ENCODE measurements at places on chromosomes 5 and 9.

DNA sequence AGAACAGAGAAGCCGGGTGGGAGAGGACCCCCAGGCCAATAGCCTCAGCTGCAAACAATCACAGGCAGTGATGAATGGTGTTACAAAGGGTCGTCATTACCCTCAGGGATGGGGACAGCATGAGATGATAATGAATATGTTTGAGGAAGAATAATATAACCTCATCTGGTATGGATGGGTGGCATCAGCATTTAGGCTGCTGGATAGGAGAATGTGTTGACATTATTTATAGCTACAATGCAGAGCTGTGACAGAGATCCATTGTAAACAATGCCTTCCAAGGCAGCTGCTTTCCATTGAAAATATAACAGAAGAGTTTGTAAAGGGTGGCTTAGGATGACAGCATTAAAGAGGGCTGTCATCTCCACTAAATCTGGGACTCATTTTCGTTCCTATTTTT lies 365.5 kb downstream of the KCNN2 start:
- DNase-seq = peak; percentile 5

GRCh38 chr9:11546231-11546630 lies 933.4 kb upstream of the PTPRD start:
- no peak for DNase-seq

GRCh38 chr9:20532584-20532983 lies 89.7 kb downstream of the MLLT3 start:
- no peak for DNase-seq

DNA sequence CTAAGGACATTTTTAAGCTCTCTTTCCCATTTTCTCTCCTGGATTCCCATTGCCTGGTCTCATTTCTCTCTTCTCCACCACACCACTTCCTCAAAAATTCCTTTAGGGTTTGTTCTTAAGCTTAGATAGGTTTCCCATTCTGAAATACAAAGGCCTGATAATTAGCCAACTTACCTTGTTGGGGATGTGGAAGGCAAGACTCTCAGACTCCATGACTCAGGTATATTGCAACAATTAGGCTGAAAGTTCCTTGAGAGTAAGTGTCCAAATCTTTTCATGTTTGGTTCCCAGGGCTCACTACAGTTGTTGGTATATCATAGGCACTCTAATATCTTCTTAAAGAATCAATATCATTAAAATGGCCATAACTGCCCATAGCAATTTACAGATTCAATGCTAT lies 43.6 kb downstream of the FXN start:
- DNase-seq = no peak

DNA sequence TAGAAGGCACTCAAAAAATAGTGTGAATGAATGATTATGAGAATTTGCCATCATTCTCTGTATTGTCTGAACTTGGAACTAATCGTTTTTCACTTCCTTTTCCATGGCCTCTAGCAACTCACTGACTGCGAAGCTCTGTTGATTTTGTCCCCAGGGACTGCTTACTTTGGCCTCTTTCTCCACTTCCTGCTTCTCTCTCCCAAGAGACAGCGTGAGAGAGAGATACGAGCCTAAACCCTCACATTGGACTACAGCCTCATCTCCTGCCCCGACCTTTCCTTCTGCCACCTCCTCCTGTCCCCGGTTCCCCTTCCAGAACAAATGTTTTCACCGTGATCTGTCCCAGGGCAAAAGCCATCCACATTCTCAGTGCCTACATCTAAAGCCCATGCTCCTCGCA lies 300.8 kb upstream of the PANK3 start:
- no peak for DNase-seq

- DNase-seq = no peak
Observed at GRCh38 chr5:153476767-153477166, 13.7 kb upstream of the GRIA1 start.

DNA sequence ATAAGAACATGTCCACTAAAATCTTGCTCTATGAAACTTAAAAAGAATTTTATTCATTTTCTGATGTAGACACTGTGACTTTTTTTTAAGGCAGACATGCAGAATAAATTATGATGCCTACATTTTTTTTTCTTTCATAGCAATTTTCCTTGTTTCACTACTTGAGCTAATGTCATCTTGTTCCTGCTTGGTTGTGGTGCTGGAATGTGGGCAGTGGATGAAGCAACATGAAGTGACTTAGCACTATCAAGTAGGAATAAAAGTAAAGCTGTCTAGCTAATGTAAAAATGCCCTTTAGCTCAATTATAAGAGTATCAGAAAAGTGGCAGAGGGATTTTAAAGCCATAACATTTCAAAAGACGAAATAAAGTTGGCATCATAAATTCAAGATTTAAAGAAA lies 191.0 kb downstream of the ADAMTS6 start:
- no peak for DNase-seq

DNA sequence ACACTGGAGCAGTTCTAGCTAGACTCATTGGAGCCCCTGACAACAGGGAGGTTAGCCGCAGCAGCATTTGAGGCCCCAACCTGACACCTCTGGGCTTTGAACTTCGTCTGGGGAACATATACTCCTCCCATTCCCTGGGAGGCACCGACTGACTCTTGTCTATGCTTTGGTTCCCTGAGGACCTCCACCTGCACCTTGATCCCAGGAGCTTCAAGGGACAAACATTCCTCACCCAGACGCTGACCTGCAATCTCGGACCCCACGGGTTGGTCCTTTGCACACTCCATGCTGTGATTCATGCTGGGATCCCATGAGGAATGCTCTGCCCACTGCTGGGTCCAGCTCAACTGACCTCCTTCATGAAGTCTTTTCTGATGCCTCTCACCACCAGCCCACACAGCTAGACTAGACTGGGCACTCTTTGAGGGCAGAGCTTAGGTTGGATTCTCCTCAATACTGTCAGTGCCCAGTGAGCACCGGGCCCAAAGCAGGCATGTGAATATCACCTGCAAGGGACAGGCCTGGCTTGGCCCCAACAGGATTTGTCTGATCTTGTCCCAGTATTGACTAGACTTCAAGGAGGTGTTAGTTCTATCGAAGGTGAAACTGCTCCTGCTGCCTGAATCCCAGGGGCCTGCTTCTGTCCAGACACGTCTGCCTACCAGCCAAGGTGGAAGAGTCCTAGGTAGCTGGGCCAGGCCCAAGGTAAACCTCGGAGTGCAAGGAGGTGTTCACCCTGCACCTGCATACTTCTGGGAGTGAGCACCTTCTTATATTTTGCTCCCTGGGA lies 51.8 kb upstream of the ZBTB43 start:
- DNase-seq = no peak

- DNase-seq = no peak
Observed at GRCh38 chr5:143209881-143210395, 193.5 kb downstream of the NR3C1 start.

GRCh38 chr5:101955891-101956290 lies 340.2 kb downstream of the SLCO4C1 start:
- DNase-seq = no peak

DNA sequence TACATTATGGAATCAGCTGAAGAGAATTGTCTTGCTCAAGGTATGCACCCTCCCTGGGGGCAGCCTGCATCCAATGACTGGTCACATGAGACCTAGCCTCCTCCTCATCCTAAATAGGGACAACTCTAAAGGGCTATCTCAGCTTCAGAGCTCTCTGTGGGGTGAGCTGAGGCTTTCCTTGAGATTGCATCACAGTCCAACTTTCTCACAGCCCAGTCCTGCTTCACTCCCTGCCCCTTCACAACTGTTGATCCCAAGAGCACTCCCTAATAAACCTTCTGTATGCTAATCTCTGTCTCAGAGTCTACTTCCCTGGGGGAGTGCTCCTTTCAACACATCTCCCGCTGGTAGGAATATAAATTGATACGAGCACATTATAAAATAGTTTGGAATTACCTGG lies 44.1 kb upstream of the ERBIN start:
- no peak for DNase-seq

GRCh38 chr5:71894091-71894490 lies 175.0 kb downstream of the CARTPT start:
- no peak for DNase-seq

- no peak for DNase-seq
Observed at GRCh38 chr5:145062280-145063062, 772.7 kb downstream of the PRELID2 start.

DNA sequence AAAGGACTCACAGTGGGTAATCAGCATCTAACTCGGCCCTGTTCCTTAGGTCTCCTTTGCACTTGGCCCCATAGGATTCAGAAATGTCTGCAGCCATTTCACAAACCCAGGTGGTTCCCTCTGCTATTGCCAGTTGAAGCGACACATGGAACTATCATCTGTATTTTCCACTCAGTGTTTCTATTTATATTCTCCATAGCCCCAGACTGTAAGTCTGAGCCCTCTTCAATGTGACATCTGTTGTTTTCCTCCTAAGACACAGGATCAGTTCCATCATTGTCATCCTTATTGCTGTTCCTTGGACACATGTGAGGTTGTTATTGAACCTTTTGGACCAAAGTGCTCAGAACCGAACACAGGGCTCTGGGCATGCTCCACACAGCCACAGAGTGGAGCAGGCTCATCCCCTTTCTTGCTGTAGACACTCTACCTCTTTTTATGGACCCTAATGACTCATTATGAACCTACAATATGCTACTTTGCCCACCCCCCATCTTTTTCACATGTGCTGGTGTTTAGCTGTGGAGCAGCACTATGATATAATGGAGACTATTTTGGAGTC lies 36.4 kb downstream of the GARNL3 start:
- DNase-seq = no peak

DNA sequence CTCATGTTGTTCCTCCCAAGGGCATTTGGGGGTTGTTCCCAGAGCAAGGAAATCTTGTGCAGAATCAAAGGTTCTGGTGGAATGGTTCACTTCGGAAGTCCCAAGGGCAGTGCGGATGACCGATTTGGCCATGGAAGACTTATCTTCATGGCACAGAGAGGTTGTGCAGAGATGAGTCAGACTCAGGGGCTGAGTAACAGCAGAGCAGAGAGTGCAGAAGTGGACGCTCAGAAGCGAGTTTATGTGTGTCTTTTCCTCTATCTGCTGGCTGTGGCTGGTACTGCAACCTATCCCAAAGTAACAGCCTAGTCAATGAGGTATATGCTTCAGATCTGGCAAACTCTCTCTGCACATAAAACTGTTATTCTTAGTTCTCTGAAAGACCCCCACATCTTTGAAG lies 118.1 kb downstream of the DPYSL3 start:
- DNase-seq = peak; percentile 33

- no peak for DNase-seq
Observed at GRCh38 chr5:17163221-17163620, 54.2 kb upstream of the BASP1 start.

DNA sequence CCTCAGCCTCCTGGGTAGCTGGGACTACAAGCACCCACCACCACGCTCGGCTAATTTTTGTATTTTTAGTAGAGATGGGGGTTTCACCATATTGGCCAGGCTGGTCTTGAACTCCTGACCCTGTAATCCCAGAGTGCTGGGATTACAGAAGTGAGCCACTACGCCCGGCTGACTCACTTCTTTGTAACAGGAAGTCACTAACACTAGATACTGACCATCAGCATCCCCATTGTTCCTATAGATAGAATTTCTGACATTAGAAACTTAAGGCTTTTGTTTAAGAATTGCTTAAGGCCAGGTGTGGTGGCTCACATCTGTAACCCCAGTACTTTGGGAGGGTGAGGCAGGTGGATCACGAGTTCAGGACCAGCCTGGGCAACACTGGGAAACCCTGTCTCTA lies 42.2 kb downstream of the LEAP2 start:
- no peak for DNase-seq

DNA sequence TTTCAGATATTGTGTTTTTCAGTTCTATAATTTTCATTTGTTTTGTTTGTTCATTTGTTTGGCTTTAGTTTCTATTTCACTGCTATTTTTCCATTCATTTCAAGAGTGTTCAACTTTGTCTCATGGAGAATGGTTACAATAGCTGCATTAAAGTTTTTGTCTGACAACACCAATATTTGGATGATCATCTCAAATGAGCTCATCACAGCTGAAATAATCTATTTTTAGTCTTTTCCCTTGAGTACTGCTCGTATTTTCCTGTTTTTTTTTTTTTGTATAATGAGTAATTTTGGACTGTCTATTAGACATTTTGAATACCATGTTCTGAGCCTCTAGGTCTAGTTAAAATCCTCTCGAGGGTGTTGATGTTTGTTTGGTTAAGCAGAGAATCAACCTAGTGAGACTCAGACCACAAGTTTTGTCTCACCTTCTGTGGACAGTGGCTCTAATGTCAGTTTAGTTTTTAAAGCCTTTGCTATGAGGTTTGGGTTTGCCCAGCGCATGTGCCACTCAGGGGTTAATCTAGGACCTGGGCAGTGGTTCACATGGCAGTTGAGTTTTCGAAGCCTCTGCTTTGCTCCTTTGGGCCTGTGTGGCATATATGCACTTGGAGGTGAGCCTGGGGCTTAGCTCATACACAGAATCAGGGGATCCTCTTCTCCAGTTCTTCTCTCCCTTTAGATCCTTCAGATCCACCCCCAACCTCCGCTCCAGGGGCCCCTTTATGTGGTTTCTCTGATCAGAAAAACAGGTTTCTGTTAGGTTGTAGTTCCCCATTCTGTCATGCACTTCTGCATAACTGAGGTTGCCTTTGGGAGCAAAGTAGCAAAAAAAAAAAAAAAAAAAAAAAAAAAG lies 79.8 kb downstream of the ARSB start:
- no peak for DNase-seq

DNA sequence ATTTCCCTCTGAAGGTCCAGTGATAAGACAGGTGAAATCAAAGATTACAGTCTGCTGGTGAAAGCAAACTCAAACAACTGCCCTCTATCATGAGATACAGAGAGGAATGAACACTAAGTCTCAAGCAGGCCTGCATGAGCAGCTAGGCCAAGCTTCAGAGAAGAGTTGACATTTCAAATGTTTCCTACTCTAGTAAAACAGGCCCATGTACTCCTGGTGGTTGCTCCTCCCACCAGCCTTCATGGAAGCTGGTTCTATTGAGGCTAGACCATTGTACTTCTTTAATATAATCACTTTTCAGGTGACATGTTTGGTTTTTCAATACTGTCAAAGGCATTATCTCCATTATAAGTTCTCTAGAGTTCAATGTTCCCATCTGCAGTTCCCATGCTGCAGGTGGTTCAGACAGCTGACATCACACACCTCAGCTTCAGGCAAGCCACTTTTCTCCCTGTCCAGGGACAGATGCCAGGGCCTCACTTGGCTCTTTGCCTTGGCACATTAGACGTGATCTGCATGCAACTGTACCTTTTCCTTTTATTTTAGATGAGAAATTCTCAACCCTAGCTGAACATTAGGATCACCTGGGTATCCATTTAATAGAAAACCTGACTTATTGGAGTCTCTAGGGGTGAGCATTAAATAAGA lies 89.8 kb downstream of the PIK3R1 start:
- no peak for DNase-seq
